ENCODE measurements at places on chromosomes 1 and 21. TPM values are rescaled to one million over a fixed set of nuclear protein-coding genes. Genes with fewer than 3 reads are reported as not detected.
A peak's percentile ranks its signal among the peaks of the same experiment; 100 is the strongest.

Gene COL16A1
- total RNA-seq, result 82.3 TPM

DNA sequence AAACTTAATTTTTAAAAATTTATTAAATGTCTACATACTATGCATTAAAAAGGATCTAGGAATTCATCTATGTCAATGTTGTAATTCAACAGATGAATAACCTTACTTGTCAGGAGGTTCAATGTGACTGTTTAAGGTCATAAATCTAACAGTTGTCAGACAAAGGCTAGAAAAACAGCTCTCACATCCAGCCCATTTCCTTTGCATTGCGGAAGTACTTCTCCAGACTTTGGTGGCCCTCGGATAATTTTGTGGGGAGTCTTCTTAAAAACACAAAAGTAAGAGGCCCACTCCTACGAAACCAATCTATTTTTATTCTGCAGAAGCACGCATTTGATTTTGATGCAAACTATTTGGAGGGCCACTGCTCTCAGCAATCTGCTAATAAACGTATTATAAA lies 122.6 kb upstream of the CHRM3 start:
- no peak for DNase-seq
- no peaks in the 10 kb centered on the region for H3K4me1 ChIP-seq
- no peaks in the 10 kb centered on the region for H3K27me3 ChIP-seq
- no peak overlapping the region for H3K27ac ChIP-seq
- no peaks in the 10 kb centered on the region for H3K36me3 ChIP-seq

Gene DNTTIP2
- total RNA-seq, result 23.6 TPM

GRCh38 chr1:75796376-75797272 lies at the start of gene MSH4:
MSH4 (plus strand) TSS chr1:75796882; CDS start chr1:75796986, 104 bp downstream.
- no peak within 1 kb of the TSS for H3K27ac ChIP-seq
- H3K4me3 ChIP-seq, result no peak within 1 kb of the TSS
- no peaks in the 10 kb centered on the region for H3K27me3 ChIP-seq
- peaks cover 55% of the 10 kb centered on the region for H3K36me3 ChIP-seq
- no peak for DNase-seq

GRCh38 chr21:31471865-31472264 lies 127.8 kb upstream of the TIAM1 start:
- DNase-seq, result no peak
- H3K4me1 ChIP-seq, result no peaks in the 10 kb centered on the region
- H3K27me3 ChIP-seq, result no peaks in the 10 kb centered on the region
- no peak overlapping the region for H3K27ac ChIP-seq
- no peak overlapping the region for H3K4me3 ChIP-seq
- no peaks in the 10 kb centered on the region for H3K36me3 ChIP-seq

Gene DCAF6
- 80.5 TPM for total RNA-seq

GRCh38 chr21:31874812-31875212 lies 2.0 kb downstream of the HUNK start:
- DNase-seq, result no peak
- H3K36me3 ChIP-seq, result no peaks in the 10 kb centered on the region
- peak overlapping the region; percentile 54 for H3K4me3 ChIP-seq
- H3K27ac ChIP-seq, result no peak overlapping the region
- H3K27me3 ChIP-seq, result no peaks in the 10 kb centered on the region

GRCh38 chr1:213256438-213257087 lies 205.5 kb downstream of the RPS6KC1 start:
- H3K4me1 ChIP-seq, result no peaks in the 10 kb centered on the region
- DNase-seq, result no peak

Gene SYT11
- total RNA-seq, result 20.9 TPM

DNA sequence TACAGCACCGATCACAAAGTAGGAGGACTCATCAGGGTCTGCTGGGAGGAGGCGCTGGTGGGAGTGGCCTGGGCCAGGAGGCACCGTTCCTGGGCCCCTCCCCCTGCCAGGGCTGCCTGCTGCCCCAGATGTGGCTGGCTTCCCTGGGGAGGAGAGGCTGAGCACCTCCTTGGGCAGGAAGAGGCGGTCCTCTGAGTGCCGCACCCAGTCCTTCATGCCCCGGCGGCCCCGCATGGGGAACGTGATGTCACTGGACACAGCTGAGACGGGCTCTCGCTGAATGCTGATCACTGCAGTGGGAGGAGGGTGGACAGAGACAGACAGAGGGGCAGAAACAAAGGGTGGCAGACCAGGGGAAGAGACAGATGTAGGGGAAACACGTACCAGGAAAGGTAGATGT lies 24.8 kb downstream of the ADGRB2 start:
- H3K27ac ChIP-seq, result no peak overlapping the region
- no peaks in the 10 kb centered on the region for H3K27me3 ChIP-seq
- no peak for DNase-seq
- H3K4me3 ChIP-seq, result no peak overlapping the region

DNA sequence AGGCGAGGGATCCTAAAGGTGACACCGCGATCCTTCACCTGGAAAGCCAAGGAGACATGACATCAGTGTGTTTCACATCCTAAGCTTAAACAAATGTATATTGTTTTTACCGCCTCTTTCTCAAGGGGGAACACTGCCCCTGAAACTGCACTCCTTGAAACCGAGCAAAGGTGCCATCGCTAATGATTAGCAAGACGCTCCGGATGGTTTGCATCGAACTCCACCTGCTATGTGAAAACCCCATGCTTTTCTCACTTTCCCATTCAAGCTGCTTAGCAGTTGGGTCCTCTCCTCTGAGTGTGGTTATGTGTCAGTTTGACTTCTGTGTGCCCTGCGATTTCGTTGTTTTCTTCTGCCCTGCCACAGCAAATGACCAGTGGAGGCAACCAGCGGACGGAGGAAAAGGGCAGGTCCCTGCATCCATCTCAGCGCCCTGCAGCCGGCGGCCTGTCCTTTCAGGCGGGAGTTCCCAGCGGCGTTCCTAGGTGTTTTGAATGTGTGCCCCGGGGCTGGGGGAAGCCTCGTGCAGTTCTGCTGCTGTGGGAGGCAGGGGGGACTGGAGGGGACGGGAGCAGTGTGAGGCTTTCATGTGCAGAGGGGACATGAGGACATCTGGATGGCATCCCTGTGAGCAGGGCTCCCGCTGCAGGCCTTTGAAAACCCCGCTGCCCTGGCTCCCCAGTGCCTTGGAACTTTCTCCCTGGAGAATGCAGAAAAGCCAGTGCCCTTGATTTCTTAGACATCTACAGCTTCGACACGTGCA lies 16.1 kb downstream of the ZBTB18 start:
- H3K36me3 ChIP-seq, result no peaks in the 10 kb centered on the region
- H3K4me1 ChIP-seq, result no peaks in the 10 kb centered on the region
- no peaks in the 10 kb centered on the region for H3K27me3 ChIP-seq
- H3K4me3 ChIP-seq, result no peak overlapping the region
- no peak for DNase-seq
- no peak overlapping the region for H3K27ac ChIP-seq

- H3K27me3 ChIP-seq, result no peaks in the 10 kb centered on the region
- peaks cover 53% of the 10 kb centered on the region for H3K4me1 ChIP-seq
- no peaks in the 10 kb centered on the region for H3K36me3 ChIP-seq
- H3K27ac ChIP-seq, result no peak overlapping the region
- H3K4me3 ChIP-seq, result no peak overlapping the region
Observed at GRCh38 chr1:156803086-156803851, 13.4 kb downstream of the SH2D2A start.

GRCh38 chr1:229238231-229238630 lies 32.7 kb upstream of the RAB4A start:
- no peaks in the 10 kb centered on the region for H3K36me3 ChIP-seq
- H3K4me3 ChIP-seq, result no peak overlapping the region
- peaks cover 11% of the 10 kb centered on the region for H3K4me1 ChIP-seq
- no peak for DNase-seq

DNA sequence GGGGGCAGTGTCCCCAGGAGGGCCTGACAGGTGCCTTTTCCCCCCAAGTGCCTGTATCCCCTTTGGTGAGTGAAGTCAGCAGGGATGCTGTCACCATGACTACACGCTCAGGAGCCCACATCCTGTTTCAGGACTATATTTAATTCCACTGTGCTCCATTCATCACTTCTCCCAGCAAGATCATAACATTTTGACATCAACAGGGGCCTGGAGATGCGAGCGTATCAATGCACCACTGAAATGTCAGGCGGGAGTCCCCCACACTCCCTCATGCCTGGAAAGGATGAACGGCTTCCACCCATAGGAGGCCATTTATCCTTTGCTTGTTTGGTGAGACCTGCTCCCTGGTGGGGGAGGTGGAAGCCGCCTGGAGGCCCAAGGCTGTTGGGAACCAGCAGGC lies 119.1 kb downstream of the PTPRU start:
- DNase-seq, result no peak
- H3K27me3 ChIP-seq, result no peaks in the 10 kb centered on the region
- H3K27ac ChIP-seq, result no peak overlapping the region
- H3K4me3 ChIP-seq, result no peak overlapping the region

DNA sequence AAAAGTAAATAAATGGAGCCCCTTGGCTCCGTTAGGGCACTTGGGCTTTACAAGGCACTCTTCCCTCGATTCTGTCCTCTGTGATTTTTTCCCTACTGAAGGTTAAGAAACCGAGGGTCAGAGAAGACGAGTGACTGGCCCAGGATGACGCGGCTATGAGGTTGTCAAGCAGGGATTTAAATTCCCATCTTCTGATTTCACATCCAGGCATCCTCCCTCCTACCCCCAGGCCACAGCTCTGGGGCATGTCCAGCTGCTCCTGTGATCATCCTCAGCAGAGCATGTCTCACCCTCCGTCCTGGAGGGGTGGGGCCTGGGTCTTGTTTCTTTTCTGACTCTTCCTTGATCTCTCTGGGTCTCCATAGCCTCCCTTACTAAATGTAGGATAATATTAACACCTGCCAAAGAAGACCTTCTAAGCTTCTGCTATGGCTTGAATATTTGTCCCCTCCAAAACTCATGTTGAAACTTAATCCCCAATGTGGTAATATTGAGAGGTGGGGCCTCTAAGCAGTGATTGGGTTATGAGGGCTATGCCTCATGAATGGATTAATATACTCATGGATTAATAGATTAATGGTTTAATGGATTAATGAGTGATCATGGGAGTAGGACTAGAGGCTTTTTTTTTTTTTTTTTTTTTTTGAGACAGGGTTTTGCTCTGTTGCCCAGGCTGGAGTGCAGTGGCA lies 4.6 kb downstream of the CRYBG2 start:
- no peaks in the 10 kb centered on the region for H3K27me3 ChIP-seq
- no peak for DNase-seq
- no peak overlapping the region for H3K4me3 ChIP-seq
- H3K27ac ChIP-seq, result no peak overlapping the region
- no peaks in the 10 kb centered on the region for H3K36me3 ChIP-seq

GRCh38 chr1:154405747-154406571 lies 816 bp downstream of the IL6R start:
- peak overlapping the region; percentile 79 for H3K4me3 ChIP-seq
- no peak for DNase-seq
- H3K36me3 ChIP-seq, result no peaks in the 10 kb centered on the region
- peak overlapping the region; percentile 95 for H3K27ac ChIP-seq

DNA sequence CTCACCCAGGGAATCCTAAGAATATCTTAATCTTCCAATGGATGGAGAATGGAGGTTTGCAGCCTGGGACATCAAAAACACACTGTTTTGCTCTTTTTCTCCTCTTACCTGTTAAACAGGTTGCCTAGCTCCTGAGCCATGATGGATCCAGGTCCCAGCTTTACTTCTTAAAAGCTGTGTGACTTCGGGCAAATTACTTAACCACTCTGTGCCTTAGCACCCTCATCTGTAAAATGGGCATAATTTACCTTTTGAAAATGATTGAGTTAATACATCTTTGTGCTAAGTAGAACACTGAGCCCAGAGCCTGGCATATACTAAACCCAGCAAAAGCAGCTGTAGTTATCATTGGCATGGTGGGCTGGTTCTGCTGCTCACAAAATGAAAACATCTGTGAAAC lies 10.2 kb downstream of the COQ8A start:
- no peaks in the 10 kb centered on the region for H3K27me3 ChIP-seq
- H3K27ac ChIP-seq, result no peak overlapping the region
- H3K4me3 ChIP-seq, result no peak overlapping the region
- H3K36me3 ChIP-seq, result no peaks in the 10 kb centered on the region
- no peak for DNase-seq
- H3K4me1 ChIP-seq, result peaks cover 25% of the 10 kb centered on the region

Gene OR2T2
- not detected for total RNA-seq

- no peaks in the 10 kb centered on the region for H3K4me1 ChIP-seq
- no peak overlapping the region for H3K4me3 ChIP-seq
- H3K27ac ChIP-seq, result no peak overlapping the region
- no peaks in the 10 kb centered on the region for H3K27me3 ChIP-seq
Observed at GRCh38 chr1:102857251-102857650, 251.1 kb downstream of the COL11A1 start.

DNA sequence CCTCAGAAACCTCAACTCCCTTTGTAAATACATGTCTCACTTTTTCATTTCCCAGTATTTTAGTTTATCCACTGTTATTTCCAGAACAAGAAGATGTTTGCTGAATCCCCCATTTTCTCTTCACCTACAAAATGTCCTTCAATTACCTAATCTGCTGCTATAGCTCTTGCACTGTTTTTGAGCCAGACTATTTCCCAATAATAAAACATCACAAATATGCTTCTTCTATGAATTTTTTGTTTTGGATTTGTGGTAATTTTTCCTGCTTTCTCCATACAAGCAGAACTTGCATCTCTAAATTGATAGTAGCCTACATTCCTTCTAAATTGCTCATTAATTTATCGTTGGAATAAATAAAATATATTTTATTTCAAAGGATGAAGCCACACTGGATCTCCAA lies 199.6 kb upstream of the C1orf87 start:
- H3K36me3 ChIP-seq, result no peaks in the 10 kb centered on the region
- no peak for DNase-seq
- H3K27me3 ChIP-seq, result no peaks in the 10 kb centered on the region
- no peak overlapping the region for H3K27ac ChIP-seq

- H3K27ac ChIP-seq, result no peak overlapping the region
- H3K4me1 ChIP-seq, result no peaks in the 10 kb centered on the region
Observed at GRCh38 chr1:116320874-116321273, 52.2 kb upstream of the ATP1A1 start.

GRCh38 chr1:41618066-41618825 lies 133.8 kb upstream of the EDN2 start:
- no peaks in the 10 kb centered on the region for H3K27me3 ChIP-seq
- H3K36me3 ChIP-seq, result no peaks in the 10 kb centered on the region
- peaks cover 57% of the 10 kb centered on the region for H3K4me1 ChIP-seq
- H3K4me3 ChIP-seq, result no peak overlapping the region

- H3K27me3 ChIP-seq, result no peaks in the 10 kb centered on the region
- H3K4me3 ChIP-seq, result no peak overlapping the region
- DNase-seq, result no peak
Observed at GRCh38 chr21:25080141-25080540, 527.1 kb downstream of the MRPL39 start.

GRCh38 chr1:26290882-26291261 lies 11.0 kb downstream of the SH3BGRL3 start:
- H3K27me3 ChIP-seq, result no peaks in the 10 kb centered on the region
- DNase-seq, result peak; percentile 76
- H3K36me3 ChIP-seq, result no peaks in the 10 kb centered on the region
- peaks cover 52% of the 10 kb centered on the region for H3K4me1 ChIP-seq
- H3K27ac ChIP-seq, result peak overlapping the region; percentile 60
- H3K4me3 ChIP-seq, result no peak overlapping the region

DNA sequence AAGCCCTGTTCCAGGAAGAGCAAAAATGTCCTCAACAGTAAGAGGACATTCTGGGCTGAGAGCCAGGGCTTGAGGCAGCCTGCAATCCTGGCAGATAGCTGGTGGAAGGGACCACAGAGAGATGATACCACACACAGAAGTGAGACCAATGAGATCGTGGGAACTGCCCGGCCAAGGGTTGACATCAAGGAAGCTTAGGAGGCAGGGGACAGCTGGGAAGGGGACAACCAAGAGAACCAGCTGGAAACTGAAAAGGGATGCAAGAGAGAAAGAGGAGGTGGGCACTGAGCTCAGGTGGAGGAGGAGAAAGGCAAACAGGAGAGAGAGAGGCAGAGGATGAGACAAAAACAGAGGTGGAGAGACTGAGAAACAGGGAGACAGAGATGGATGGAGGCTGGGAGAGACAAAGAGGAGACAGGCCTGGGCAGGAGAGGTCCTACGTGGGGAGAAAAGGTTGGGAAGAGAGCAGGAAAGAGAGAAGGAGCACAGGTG lies 9.2 kb downstream of the PDZK1IP1 start:
- peaks cover 9% of the 10 kb centered on the region for H3K4me1 ChIP-seq
- H3K27me3 ChIP-seq, result no peaks in the 10 kb centered on the region
- DNase-seq, result no peak
- no peak overlapping the region for H3K4me3 ChIP-seq
- H3K27ac ChIP-seq, result no peak overlapping the region
